ENCODE measurements at places on chromosomes 6 and 20.

DNA sequence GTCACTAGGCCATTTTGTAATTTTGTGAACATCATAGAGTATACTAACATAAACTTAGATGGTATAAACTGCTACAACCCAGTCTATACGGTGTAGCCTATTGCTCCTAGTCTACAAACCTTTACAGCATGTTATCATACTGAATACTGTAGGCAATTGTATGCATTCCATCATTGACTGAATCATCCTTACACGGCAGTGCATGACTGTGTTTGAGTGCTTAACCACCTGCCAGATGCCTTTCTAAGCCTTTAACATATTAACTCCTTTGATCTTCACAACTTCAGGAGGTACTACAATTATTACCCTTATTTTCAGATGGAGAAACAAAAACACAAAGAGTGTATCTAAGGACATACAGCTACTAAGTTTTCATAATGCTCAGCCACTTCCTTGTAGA lies 14.0 kb downstream of the DPPA5 start:
- DNase-seq, result no peak

- no peak for DNase-seq
These were observed 9.0 kb downstream of the ADISSP start for GRCh38 chr20:3758566-3758965.

DNA sequence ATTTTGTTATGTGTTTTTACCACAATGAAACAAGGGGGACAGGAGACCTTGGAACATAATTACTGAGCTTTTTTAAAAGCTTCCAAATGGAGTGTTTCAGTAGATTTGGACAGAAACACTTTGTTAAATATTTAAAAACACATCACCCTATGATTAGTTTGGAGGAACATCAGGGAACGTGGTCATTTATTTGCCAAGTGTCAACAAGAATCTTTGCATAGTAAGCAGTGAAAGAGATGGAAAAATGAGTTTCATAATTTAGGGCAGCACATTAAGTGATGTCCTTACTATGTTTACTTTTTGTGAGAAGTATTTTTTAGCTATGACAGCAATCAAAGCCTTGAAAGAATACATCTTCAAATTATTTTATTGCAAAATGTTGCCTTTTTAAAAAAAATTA lies 82.6 kb downstream of the PROKR2 start:
- DNase-seq, result no peak

DNA sequence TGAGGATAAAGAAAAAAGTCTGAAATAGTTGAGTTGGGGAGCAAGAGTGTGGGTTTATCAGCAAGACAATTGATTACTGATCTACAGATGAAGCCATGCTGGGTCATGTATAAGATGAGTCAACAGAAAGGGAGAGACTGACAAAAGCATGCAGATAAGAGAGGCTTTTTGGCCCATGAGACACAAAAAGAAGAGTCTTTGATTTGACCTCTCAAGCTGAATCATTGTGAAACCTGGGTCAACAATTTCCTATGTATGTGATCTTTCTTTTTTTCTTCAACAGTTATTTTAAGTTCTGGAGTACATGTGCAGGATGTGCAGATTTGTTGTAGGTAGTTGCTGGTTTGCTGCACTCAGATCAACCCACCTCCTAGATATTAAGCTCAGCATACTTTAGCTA lies 15.9 kb downstream of the RIMS1 start:
- DNase-seq, result no peak

- DNase-seq, result no peak
These were observed 911.4 kb upstream of the FLRT3 start for GRCh38 chr20:15248618-15249395.

GRCh38 chr6:168310945-168311344 lies 8.6 kb downstream of the DACT2 start:
- DNase-seq, result no peak

- peak; percentile 12 for DNase-seq
These were observed 20.1 kb upstream of the SLC17A1 start for GRCh38 chr6:25851961-25852360.

GRCh38 chr6:110476046-110476849 lies at the start of gene SLC22A16:
Gene SLC22A16 (minus strand): TSS chr6:110476613. CDS start chr6:110476574, 39 bp downstream.
- peak; percentile 34 for DNase-seq

GRCh38 chr20:13318871-13319521 lies 97.9 kb downstream of the ISM1 start:
- DNase-seq, result no peak

DNA sequence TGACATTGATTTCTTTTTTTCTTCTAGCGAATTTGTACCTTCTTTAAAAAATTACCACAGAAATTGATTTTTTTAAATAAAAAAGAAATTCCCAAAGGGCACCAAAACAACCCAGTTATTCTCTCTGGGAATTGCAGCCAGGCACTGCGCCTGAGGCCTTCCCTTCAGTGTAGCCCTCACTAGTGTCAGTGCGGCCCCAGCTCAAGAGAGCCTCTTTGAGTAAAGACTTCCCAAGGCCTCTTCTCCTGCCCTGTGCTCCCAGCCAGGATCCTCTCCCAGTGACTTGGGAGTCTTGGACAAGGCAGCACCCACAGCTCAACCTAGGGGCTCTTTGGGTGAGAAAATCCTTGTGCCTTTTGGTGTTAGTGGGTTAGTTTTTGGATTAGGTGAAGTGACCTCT lies 41.5 kb downstream of the BPIFB4 start:
- DNase-seq, result no peak

- no peak for DNase-seq
These were observed 6.9 kb upstream of the ZBTB12 start for GRCh38 chr6:31908791-31909190.
